ENCODE measurements at places on chromosomes 13 and 19.
A peak's percentile ranks its signal among the peaks of the same experiment; 100 is the strongest.

DNA sequence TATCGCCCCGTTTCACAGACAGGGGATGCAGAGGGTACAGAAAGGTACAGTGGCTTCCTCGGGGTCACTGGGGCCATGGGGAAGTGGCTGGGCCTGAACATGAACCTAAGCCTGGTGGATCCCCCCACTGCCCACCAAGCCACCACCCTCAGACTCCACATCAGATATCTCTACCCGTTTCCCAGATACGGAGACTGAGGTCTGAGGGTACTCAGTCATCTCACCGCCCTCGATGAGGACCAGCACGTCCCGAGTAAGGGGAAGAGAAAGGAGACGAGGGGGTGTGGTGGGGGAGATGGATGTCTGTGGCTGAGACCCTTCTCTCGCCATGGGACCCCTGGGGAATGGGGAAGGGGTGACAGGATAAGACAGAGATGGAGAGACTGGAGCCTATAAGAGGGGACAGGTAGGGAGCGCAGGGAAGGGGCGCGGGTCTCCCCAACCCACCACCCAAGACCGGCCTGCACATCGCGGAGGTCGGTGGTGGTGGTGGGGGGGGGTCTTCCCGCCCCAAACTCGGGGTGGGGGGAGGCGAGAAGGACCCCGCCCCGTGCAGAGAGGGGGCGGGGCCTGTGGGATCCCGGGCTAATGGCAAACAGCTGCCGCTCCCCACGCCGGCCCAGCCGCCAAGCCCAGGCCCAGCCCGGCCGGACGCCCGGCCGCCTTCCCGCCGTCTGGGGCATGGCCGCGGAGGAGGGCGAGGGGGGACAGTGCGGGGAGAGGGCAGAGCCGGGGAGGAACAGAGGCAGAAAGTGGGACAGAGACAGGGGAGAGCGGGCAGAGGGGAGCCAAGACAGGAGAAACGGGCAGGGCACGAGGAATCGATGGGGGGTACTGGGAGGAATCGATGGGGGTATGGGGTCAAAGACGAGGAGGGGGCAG is 698 bp downstream of the KANK2 start:
- DNase-seq = peak; percentile 36

DNA sequence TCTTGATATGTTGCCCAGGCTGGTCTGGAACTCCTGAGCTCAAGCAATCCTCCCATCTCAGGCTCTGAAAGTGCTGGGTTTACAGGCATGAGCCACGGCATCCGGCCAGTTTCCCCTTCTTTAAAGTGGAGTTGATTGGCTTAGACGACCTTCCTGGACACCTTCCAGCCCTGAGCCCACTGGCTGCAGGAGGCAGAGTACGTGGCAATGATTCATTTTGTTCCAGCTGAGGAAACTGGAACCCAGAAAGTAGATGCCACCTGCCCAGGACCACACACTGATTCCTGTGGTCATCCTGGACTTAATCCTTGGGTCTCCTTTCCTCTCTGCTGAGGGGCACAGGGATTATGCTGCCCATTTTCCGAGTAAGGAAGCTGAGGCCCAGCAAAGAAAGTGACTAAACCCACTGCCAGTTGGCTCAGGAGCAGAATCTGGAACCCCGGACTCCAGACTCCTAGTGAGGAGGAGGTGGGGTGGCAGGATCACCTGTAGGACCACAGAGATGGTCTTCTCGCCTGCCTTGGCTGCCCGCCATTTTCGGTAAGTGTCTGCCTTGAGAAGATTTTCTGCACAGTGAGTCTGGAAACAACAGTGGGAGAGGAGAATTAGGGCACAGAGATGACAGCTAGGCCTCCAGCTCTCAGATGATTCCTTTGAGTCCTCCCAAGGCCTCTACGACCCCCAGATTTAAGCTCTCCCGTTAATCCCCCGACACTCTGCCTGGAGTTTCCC is 737 bp downstream of the XRCC1 start:
- DNase-seq = no peak

DNA sequence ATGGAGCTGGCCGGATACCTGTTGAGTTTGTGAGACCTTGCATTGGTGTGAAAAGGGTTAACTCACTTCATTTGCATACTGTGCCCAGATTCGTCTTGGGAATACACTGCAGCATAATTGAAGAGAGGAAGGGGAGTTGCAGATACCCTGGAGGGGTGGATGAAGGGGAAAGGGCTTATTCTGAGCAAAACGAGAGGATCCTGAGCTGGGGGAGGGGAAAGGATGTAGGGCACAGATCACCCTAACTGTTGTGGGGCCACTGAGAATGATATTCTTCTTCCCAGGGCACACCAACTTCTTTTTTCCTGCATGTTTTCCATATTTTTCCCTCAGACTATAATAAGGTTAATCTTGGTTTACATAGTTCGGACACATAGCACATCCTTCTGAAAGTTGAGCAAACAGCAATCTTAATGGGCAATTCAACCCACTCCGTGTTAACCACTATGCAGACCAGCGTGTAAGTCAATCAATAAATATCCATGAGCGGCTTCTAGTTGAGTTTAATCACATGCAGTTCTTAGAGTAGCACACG is 11.7 kb upstream of the PTPRS start:
- no peak for DNase-seq

- DNase-seq = no peak
Measured at GRCh38 chr13:80082396-80083080, 258.4 kb downstream of the SPRY2 start.

GRCh38 chr13:50016444-50016843 is 1.2 kb downstream of the KCNRG start:
- DNase-seq = no peak

- DNase-seq = no peak
Measured at GRCh38 chr13:28499609-28500008, 4.7 kb upstream of the FLT1 start.

DNA sequence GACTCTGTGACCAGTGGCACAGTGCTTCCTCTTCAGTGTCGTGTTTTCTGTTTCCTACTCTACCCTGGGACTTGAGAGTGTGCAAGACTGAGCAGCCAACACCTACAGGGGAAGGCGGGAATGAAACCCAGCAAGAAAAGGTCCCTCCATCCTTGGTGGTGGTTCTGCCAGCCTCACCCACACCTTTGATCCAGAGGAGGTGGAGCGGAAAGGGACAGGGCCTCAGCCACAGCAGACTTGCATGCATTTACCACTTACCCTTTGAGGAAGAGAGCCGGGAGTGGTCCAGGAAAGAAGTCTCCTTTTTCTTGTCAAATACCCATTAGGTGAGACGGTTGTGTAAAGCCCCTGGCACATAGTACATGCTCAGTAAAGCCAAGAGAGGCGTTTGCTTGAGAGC is 164.8 kb upstream of the ZNF536 start:
- DNase-seq = no peak

- DNase-seq = peak; percentile 28
Measured at GRCh38 chr13:20193907-20194631, 1.3 kb upstream of the GJB2 start.

DNA sequence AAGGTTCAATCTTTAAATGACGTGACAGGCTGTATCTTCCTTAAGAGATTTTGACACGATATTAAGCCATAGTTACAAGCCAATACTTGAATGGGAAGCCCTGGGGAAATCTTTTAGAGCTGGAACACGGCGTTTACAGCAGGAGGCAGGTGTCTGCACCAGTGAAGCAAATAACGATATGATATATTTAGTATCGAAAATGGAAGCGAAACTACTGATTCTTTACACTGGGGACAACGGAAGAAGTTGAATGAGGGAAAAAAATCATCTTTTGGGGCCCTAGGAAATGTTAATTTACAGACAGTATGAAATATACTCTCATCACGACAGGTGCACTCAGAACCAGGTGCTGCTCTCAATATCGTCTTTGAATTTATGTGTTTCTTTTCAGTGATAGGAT is 793.9 kb upstream of the PCDH20 start:
- no peak for DNase-seq

DNA sequence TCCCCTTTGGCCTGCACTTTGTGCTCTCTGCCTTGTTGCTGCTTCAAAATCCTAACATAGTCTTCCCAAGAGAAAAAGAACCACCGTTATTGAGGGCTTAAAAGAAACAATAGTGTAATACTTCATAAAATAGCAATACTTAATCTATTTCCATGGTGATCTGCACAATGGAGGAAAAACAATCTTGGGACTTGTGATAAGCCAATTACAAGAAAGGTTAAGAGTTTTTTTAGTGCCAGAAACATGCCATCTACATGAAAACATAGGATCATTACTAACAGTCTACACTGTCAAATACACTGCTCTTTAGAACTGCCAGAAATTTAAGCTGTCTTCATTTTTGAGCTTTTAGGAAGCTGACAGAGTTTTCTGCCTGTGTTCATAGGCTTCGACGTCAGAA is 54.1 kb upstream of the MAB21L1 start:
- no peak for DNase-seq

DNA sequence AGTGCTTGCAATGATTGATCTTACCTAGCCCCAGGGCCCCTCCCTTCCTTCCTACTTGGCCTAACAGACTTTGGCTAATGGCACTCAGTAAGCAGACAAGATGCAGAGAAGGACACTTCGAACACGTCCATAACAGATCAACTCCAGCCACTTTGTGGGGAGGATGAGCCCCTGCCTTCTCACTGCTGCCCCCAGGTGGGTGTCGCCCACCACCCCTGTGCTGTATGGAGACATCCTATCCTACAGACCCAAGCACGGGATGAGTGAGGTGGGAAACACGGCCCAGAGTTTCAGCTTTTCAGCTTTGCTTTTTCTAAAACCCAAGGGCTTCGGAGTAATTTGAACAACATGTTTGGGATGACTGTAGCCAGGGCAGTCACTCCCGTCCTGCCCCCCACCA is 5.5 kb downstream of the SLC7A1 start:
- no peak for DNase-seq

- no peak for DNase-seq
Measured at GRCh38 chr13:112127564-112128330, 60.8 kb downstream of the SOX1 start.

DNA sequence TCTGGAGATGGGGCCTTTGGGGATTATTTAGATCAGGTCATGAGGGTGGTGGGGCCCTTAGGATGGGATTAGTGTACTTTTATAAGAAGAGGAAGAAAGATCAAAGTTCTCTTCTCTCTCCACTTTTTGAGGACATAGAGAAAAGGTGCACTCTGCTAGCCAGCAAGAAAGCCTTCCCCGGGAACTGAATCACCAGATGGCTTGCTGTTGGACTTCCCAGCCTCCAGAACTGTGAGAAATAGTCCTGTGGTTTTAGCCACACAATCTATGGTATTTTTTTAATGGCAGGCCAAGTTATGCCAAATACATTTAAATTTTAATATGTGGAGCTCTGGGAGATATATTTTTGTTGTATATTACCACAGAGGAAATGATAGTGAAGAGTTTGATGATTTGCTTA is 385.8 kb downstream of the KLF12 start:
- no peak for DNase-seq

DNA sequence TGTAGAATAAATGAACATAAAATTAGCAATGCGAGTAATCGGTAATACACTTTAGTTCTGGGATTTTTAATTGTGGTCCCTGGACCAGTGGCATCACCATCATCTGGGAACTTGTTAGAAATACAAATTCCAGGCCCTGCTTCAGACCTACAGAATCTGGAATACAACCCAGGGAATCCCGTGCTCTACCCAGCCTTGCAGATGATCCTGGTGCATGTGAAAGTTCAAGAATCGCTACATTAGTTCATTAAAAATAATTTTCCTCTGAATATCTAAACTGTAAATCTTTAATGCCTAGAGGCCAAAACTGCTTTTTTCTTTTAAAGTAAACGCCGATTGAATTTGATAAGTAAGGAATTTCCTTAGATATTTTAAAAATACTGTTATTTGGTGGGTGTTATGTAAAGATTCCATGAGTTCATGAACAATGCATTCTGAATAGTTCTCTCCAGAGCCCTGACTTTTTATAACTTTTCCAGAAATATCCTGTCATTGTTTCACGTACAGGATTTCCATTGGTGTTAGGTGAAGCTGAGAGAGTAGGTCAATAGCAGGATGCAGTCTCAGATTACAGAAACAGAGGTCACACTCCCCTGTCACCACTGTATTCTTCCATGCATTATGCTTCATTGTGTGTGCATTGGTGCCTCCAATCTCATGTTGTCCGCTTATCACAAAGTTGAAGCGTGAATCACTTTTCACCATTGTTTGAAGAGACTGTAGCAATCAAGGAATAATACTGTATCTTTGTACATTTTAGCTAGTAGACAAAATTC is 596.5 kb upstream of the KLF12 start:
- no peak for DNase-seq

DNA sequence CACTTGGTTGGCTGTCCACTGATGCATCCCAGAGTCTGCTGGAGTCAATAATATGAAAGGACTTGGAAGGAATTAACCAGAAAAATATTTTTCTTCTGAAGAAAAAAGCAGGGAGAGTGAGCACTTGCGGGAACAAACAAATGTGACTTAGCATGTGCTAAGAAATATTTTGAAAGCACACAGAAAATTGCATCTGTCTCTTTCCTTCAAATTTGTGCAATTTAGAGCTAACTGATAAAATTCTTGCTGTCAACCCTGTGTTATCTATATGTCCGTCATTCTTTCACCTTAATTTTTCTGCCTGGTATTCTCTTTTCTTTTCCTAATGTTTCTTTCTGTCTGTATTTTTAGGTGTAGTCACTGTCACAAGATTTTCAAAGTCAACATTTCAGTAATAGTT is 852.6 kb downstream of the PCDH9 start:
- no peak for DNase-seq

GRCh38 chr13:69947582-69947981 is 160.0 kb upstream of the ATXN8OS start:
- no peak for DNase-seq

DNA sequence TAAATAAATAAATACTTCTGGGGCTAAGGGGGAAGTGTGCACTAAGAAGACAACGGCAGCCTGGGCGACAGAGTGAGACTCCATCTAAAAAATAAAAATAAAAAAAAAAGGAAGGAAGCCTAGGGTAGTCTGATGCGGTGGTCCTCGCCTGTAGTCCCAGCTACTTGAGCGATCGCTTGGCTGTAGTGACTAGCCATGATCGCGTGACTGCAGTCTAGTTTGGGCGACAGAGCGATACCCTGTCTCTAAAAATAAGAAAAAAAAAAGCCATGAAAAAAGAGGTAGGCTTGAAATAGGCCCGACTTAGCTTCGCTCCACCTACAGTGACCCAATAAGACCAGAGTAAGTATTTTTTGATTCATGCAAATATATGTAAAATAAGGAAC is 661 bp upstream of the BABAM1 start:
- DNase-seq = no peak

DNA sequence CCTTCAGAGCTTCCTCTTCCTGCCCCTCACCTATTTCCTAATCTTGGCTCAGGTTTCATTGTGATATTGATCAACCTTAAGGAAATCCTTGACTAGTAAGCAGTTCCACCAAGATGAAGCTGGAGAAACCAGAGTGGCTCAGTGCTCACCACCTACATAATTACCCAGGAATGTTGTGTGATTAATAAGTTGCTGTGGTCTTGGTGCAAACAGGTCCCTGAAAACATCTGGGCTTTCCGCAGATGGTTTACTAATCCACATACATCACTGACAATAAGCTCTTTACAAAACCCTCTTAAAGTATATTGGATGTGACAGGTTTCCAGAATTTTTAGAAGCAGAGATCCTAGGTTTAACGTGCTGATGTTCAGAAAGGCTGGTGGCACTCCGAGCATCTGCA is 8.6 kb upstream of the SERP2 start:
- no peak for DNase-seq

- DNase-seq = no peak
Measured at GRCh38 chr13:108624108-108624507, 5.3 kb upstream of the MYO16 start.
